Caki2 (cell line): ENCODE measurements at places on chromosomes 1 and 21. TPM values are rescaled to one million over a fixed set of nuclear protein-coding genes. Genes with fewer than 3 reads are reported as not detected.

DNA sequence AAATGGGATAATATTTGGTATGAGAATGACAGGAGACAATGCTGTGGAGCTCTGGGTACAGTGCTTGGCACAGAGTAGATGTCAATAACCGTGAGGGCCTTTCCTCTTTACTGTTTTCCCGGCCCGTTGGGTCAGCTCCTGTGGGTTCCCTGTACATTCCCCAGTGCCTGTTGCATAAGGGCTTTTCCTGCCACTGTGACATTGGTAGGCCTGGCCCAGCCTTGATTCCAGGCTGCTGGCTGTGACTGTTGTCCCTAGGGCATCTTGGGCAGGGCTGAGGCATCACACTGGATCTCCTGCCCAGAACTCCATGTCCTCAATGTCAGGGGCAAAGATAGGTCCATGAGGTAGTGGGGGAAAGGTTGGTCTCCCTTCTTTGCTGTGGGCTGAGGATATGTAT is 25.8 kb upstream of the MYCL start:
- no peak for DNase-seq

DNA sequence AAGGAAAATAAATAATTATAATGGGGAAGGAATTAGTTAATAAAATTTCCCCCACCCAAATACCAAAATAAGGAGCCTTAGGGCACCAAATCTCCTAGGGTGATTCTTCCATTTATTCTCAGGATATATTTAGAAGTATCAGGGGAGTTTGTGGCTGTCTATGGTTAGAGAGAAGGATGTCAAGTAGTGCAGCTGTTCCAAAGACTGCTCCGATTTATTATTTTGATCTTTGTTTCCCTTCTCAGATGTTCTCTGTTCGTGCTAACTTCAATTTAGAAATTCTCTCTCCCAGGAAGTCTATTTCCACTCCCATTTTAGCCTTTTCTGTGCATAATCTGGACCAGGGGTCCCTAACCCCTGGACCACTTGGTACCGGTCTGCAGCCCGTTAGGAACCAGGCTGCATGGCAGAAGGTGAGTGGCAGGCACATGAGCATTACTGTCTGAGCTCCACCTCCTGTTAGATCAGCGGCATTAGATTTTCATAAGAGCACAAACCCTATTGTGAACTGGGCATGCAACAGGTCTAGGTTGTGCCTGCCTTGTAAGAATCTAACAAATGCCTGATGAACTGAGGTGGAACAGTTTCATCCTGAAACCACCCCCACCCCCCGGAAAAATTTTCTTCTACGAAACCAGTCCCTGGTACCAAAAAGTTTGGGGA is 9.3 kb upstream of the MAST2 start:
- DNase-seq = no peak

- peak; percentile 53 for DNase-seq
Observed at GRCh38 chr1:67532452-67533216, 102.4 kb upstream of the SERBP1 start.

DNA sequence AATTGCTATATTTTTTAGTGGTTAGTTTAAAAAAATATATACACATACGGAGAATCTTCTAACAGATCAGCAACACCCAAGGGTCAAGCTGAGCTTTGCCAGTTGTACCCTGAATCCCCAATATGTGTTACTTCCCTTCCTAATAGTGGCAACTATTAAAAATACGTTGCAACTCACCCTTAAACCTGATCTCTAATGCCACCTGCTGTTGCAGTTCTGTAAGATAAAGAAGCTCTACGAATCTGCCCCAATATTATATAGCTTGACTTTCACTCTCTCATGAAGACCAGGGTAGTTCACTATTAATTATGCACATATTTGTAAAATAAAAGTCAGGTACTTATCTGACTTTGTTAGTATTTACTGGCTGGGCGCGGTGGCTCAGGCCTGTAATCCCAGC is 58.4 kb downstream of the ASH1L start:
- peak; percentile 46 for DNase-seq

DNA sequence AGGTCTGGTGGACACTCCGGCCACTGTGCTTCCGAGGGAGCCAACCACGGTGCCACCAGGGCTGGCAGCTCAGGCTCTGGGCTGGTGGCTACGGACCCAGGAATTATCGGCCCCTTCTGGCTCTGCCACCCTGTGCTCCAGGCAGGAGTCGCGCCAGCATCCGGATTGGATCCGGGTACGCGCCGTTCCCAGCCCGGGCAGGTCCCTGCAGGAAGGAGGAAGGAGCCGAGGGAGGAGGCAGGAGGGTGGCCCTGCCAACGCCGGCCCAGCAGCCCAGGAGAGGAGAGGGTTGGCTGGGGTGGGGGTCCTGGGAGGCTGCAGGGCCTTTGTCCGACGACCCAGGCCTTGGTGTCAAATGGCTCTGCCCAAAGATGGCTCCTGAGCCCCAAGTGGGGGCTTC is 160.5 kb downstream of the CASZ1 start:
- DNase-seq = no peak

Gene NADK
- total RNA-seq = 51.8 and 82.9 TPM in 2 replicates

GRCh38 chr1:161259765-161260164 is 1.2 kb downstream of the PCP4L1 start:
- DNase-seq = no peak
